ENCODE measurements at places on chromosomes 7 and 10.

DNA sequence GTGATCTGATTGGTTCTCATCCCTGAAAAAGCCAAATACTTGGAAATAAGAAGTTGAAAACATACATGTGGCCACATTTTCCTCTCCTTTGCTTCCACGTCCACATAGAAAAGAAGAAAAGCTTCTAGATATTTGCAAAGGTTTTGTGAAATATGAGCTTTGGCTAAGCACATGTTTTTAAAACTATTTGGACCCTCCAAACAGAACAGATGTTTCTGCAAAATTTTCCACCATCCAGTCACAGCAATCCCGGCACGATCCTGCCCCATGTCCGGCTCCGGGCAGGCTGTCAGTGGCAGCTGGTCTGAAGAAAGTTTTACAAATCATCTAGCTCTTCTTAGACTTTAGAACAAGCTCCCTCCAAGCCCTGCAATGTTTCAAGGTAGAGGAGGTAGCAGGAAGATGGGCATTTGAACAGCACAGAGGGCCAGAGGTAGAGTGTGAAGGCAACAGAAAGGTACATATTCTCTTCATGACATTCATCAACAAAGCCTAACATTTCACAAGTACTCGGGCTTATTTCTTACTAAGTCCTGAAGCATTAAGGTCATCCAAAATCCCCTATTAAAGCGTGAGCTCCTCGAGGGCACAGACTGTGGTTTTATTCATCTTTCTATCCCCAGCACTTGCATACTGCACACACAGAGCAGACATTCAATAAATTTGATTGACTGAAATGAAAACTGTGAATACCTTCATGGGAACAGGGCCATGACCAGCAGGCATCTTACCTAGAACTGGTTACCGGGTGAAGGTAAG lies 110.1 kb downstream of the JAZF1 start:
- no peak for DNase-seq

- no peak for DNase-seq
Observed at GRCh38 chr10:122521011-122521410, 39.5 kb upstream of the DMBT1 start.

GRCh38 chr7:50335795-50336754 lies 31.6 kb downstream of the IKZF1 start:
- no peak for DNase-seq

- DNase-seq = no peak
Observed at GRCh38 chr10:60031183-60031582, 124.8 kb upstream of the CCDC6 start.

DNA sequence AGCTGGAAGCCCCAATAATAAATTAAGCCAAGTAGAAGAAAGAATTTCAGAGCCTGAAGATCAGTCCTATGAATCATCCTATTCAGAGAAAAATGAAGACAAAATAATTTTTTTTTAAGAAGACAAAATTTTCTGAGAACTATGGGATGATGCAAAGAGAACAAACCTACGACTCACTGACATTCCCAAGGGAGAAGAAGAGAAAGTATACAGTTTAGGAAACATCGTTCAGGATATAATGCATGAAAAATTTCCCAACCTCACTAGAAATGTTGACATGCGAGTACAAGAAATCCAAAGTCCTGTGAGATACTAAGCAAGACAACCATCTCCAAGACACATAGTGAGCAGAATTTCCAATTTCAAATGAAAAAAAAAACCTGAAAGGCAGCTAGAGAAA lies 150.5 kb downstream of the THSD7A start:
- no peak for DNase-seq

GRCh38 chr7:34165927-34166550 lies 260.7 kb downstream of the BMPER start:
- no peak for DNase-seq

DNA sequence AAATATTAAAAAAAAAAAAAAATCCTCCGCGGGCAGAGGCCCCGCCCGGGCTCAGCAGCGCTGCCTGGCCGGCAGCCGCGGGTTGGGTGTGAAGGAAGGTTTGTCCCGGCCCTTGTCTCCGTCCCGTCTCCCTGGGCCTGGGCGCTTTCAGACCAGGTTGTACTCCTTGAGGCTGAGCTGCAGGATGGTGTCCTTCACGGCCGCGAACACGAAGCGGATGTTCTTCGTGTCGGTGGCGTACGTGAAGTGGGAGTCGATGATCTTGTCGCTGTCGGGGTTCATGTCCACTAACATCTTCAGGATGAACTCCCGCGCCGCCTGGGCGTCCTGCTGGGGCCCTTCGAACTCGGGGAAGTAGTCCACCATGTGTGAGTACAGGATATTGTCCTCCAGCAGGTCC lies 123.7 kb upstream of the KCTD7 start:
- DNase-seq = no peak

GRCh38 chr10:102537948-102538347 lies 34.2 kb downstream of the SUFU start:
- no peak for DNase-seq
